NCI-H2081 (cell line): ENCODE measurements at places on chromosomes 2 and 18.

GRCh38 chr18:47166294-47166693 is 9.9 kb downstream of the IER3IP1 start:
- no peak for DNase-seq

GRCh38 chr2:3117650-3118216 is 259.9 kb downstream of the EIPR1 start:
- DNase-seq = no peak

DNA sequence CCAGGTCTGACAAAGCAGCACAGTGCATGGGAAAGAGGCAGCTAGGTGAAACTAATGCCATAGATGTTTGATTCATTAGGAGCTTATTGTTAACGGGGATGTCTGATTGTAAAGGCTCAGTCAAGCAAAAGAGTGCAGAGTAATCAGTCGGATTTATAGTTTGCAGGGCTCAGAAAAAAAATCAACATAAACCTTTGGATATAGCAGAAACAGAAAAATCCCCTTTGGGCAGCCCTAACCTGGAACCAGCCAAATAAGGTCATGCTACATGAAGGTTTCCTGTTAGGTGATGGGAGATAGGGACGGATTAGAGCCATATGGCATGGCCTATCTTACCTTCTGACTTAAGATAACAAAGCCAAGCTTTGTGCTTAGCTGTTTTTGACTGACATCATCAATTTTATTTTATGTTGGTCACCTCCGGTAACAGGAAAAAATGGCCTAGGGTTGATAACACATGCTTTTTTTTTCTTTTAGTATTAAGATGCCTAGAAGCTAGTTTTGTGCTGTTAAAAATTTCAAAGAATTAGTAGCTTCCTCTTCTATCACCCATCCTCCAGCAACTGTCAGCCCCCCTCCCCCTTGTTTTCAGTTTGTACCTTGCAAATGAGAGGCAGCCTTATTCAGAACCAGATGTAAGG is 60.7 kb upstream of the ZEB2 start:
- DNase-seq = no peak

DNA sequence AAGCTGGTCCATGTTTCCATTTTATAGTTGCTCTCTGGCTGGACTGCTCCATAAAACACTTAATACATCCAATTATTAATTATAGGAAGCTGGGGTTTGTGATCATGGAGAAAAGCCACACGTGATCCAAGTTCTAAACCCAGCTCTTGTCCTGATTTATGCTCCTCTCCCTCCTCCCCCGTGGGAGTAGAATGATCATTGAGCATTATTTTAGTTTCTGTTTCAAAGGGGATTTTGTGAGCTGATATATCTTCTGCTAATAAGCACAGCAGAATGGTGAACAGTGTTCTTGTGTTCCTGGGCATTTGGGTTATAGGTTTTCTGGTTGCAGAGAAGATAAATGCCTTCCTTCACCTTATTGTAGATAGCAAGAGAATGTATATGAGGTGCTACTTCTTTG is 135.7 kb upstream of the TMEM200C start:
- no peak for DNase-seq

DNA sequence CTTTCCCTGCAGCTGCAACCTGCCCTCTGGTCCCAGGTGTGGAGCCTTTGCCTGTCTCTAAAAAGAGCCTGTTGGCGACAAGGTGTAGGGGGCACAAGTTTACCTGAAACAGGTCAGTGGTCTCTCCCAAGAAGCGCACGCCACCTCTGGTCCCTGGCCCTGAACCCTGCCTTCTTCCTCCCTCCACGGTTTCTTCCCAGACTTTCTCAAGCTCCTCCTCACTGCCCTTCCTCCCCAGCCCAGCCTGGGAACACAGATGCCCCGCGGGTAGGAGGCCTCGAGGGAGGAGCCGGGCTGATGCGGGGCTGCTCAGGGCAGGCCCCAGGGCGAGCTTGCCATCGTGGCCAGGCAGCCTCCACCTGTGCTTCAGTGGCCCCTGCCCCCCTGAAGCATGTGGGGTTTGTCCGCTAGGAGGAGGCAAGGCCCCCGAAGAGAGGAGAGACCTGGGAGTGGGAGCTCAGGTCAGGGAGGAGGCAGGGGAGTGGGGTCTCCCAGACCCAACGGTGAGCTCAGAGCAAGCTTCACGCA is 89.5 kb downstream of the SMAD7 start:
- DNase-seq = no peak

DNA sequence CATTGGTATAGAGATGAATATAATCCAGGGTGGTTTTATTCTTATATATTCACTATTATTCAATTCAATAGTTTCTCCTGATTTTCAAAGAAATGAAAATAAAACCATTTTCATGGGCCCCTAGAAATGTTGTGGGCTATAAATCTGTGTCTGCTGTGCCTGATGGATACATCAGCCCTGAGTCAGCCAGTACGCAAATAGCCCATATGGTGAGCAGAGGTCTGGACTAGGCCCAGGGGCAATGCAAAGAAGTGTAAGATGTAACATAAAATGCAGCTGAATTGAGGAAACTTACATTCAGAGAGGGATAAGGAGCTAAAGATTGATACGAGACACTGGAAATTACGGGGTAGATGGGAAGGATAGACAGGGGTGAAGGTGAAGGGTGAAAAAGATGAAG is 122.5 kb downstream of the MAIP1 start:
- DNase-seq = no peak

- no peak for DNase-seq
Measured at GRCh38 chr2:12929758-12930157, 213.0 kb downstream of the TRIB2 start.

DNA sequence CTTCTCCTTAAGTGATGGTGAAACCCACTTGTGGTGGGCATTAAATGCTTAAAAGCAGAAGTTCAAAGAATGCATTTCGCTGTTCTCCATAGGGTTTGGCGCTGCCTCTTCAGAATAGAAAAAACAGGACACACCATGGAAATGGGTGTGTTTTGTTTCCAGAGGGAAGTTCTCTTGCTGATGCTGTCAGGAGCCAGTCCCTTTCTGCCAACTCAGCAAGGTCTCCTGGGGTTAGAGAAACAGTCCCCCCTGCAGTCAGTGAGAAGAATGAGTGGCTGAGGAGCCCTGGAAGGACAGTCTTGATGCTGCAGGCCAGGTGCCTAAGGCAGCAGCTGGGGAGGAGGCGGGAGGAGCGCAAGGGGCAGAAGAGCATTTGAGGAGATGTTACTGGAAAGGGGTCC is 37.8 kb upstream of the ASAP2 start:
- no peak for DNase-seq

GRCh38 chr2:204299766-204300165 is 245.5 kb upstream of the PARD3B start:
- DNase-seq = no peak

DNA sequence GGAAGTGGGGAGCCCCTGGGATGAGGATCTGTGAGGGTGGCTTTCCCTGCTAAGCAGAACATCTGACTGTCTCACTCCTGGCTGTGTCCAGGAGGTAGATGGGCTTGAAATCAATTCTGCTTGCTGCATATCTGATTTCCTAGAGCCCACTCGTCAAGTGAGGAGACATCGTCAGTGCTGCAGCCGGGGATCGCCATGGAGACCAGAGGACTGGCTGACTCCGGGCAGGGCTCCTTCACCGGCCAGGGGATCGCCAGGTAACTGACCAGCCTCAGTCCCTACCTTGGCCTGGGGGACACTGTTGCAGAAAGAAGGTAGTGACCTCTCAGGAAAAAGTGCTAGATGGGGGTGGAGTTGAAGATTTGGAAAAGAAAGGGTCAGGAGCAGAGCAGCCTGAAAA is 31.3 kb downstream of the CNGA3 start:
- DNase-seq = no peak

DNA sequence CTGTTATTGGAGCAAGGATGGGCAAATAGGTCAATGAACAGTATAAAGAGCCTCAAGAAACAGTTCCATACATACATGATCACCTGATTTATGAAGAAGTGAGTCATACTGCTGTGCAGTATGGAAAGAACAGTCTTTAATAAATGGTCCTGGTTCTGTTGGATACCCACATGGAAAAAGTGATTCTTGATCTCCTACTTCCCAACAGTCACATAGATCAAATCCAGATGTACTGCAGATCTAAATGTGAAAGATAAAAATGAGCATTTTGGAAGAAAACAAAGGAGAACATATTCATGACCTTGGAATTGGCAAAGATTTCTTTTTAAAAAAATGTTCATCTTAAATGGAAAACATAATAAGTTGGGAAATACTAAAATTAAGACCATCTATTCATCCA is 75.8 kb downstream of the CCDC148 start:
- no peak for DNase-seq

DNA sequence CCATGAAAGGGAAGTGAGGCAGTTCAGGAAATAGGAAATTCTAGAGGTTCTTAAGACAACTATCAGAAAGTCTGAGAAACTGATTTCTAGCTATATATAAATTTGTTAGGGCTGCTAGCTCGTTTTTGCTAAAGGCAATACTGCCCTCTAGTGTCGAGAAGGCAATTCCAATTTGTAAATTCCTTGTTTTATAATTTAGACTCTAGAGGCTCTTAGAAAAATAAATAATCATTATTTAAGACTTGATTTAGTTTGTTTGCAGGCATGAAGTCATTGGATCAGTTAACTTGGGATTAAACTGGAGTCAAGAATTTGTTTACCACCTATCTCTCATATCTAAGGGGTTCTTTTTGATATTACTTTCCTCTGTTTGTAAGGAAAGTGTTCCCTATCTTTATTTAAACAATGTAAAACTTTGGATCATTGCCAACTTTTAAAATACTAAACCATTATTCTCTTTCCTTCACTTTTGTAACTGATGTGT is 66.2 kb downstream of the ACVR2A start:
- DNase-seq = peak; percentile 55

- DNase-seq = no peak
Measured at GRCh38 chr2:41989501-41990180, 58.2 kb upstream of the PKDCC start.

DNA sequence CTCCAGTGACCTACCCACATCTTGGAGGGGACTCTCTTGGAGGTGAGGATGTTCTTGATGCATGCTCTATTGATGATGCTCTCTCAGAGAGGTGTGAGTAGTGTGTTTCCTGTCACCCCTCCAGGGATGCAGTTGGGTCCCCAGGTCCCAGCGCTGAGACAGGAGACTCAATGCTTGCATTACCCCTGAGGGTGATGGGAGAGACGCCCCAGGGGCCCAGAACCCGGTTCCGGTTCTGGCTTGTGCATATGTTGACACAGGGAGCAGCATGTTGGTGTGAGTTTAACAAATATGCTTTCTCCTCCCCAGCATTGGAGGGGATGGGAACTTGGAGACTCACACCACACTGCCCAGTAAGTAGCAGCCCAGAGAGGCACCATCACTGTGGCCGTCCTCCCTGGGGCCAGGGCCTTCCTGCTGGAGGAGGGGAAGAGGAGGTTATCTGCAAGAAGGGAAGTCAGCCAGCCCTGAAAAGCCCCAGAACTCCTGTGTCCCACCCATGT is 124.5 kb downstream of the PLB1 start:
- no peak for DNase-seq

GRCh38 chr2:84938194-84938879 is 32.6 kb upstream of the KCMF1 start:
- no peak for DNase-seq

- no peak for DNase-seq
Measured at GRCh38 chr18:9016633-9017166, 85.8 kb upstream of the NDUFV2 start.

GRCh38 chr2:51297488-51297887 is 265.6 kb upstream of the NRXN1 start:
- no peak for DNase-seq

GRCh38 chr18:76824145-76824676 is 1.9 kb downstream of the ZNF236 start:
- no peak for DNase-seq

DNA sequence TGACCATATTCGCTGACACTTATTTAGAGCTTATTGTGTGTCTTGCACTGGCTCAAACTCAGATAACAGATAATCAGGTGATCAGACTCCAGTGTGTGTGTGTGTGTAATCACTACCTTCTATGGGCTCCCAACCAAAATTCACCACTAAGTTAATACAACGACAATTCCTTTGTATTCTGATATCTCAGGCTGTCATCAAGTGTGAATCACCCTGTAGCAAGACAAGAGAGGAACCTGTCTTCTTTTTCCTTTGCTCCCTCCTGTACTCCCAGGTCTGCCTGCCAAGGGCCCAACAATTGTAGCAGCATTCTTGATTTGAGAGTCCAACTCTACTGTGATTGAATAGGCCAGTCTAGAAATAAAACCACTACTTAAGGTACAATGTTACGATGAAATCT is 25.8 kb downstream of the ITGB6 start:
- DNase-seq = no peak

GRCh38 chr18:37334631-37335408 is 230.8 kb downstream of the CELF4 start:
- DNase-seq = no peak

DNA sequence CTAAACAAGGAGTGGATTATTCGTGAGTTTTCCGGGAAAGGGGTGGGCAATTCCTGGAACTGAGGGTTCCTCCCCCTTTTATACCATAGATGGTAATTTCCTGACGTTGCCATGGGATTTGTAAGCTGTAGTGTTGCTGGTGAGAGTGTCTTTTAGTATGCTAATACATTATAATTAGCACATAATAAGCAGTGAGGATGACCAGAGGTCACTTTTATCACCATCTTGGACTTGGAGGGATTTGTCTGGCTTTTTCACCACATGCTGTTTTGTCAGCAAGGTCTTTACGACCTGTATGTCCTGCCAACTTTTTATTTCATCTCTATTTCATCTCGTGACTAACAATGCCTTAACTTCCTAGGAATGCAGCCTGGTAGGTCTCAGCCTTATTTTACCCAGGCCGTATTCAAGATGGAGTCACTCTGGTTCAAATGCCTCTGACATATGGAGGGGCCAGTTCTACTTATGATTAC is 124.8 kb upstream of the B3GNT2 start:
- DNase-seq = no peak

GRCh38 chr2:23280401-23280800 is 104.6 kb upstream of the KLHL29 start:
- DNase-seq = no peak

DNA sequence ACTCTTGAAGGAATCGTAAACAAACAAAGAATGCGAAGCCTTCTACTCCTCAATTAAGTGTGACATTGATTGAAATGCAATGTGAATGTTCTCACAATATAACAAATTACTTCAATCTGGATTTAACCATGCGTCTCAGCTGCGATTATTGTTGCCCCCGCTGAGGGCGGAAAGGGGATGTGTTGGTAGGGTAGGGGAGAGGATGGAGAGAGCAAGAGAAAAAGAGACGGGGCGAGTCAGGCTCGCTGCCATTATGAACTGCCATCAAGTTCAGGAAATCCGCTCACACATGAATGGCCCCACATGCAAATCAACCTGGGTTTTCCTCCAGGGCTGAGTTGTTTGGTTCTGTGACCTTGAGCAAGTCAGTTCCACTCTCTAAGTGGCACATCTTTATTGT is 129.8 kb downstream of the PXDN start:
- no peak for DNase-seq
